ENCODE measurements at places on chromosomes 12 and 14.

DNA sequence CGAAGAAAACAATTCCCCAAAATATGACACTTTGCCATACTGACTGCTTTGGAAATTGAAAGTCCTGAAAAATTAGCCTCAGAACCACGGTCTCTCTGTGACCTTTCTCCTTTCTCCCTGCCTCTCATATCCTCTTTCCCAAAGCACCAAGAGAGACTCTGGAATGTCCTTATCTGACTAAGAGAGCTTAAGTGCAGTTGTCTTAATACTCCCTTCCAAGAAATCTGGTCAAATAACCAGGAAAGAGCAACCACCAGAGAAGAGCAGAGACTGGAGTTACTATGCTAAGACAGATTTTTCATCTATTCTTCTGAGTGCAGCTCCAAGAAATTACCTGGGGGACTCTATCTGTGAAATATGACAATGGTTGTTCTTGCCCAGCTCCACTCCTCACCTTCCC, 10.5 kb upstream of the BTG1 start:
- DNase-seq = no peak

DNA sequence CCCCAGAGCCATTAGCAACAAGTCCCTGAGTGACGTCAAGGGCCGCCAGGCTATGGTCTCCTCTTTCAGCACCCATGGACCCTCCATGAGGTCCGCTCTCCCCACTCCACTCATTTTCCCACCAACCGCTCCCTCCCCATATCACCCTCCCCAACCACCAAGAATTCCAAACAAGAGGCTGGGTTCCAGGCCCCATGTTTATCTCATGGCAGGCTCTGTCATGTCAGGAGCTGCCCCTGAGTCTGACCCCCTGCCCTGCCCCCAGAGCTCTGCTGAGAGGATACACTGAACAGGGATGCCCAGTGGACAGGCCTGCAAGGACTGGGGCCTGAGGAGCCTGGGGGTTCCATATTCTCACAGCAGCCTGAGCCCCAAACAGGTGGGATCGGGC, 21.6 kb upstream of the SMUG1 start:
- DNase-seq = no peak

- DNase-seq = no peak
These were observed 23.8 kb downstream of the SPTB start for GRCh38 chr14:64855721-64856528.

DNA sequence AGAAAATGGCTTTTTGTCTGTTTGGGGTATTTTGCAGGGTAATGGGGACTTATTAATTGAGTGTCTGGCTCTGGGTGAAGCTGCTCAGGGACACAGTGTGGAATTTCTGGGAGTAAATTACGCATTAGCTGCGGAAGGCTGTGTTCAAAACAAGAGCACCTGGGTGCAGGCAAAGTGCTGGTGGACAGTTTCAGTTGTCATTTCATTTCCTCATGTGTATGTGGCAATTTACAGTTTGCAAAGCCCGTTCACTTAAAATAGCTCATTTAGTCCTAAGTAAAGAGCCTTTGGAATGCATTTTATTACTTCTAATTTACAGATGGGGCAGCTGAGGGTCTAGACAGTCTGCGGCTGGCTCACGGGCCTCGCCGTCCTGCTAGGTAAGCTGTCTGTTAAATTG, 546.8 kb downstream of the BCL11B start:
- no peak for DNase-seq

DNA sequence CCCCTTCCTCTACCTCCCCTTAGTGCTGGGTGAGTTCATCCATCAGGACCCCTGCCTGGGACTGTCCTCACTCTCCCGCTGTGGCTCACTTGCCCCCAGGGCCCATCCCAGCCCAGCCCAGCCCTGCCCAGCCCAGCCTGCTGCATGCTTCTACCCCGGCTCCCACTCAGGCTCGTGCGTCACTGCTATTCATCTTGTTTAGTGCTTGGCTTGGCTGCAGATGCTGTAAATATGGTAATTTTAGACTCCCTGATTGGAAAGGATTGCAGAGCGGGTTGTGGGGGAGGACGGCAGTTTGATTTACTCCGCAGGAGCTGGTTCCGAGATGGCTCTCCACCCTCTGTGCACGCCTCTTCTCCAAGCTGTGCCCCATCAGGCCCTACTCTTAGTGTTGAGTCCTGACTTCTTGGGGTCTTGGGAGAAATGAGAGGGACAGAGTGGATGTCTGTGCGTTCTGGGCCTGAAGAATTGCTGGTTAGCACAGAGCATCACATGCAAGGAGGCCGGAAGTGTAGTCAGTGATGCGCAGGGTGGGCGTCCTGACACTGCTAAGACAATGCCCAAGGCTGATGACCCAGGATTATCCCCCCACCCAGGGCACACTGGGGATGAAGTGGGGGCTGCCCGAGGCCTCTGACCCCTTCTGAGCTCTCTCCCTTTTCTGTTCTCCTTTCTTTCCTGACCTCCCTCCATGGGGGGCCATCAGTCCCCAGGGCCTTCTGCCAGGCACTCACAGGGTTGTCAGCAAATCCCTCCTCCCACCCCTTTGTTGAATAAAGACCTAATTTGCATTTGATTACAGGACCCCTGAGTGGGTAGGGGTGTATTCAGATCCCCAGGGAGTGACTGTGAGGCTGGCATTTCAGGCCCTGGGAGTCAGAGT, 244.4 kb downstream of the ZFP36L1 start:
- no peak for DNase-seq

DNA sequence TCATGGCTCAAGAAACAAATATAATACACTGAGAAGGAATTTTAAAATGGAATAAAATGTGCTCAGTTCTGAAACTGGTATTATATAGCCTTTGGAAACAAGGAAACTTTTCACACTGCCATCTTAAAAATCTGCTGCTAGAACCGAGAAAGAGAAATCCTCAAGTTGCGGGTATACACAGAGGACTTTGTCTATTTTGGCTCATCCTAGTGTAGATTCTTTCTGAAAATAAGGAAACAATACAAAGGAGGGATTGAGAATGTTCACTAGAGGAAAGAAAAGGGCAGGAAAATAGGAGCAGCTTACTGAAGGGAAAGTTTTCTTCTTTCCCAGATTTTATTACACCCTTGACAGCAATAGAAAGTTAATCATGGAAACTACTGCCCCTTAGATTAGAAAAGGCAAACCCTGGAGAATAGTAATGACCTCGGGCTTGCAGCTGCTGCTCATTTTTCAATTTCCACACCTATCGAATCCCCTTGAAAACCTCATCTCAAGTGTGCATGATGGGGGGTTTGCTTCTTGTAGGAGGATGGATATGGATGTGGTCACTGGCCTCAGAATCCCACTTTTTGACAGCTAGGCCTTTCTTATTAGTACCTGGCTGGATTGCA, 104.6 kb downstream of the DAAM1 start:
- DNase-seq = no peak

Data from hematopoietic multipotent progenitor cell treated with erythropoietin and hydrocortisone succinate and interleukin-3 and kit ligand, for 8 days (in vitro differentiated cells).